Right ventricle myocardium superior (tissue), 1 donor: ENCODE measurements at places on chromosomes 4 and X. TPM values are rescaled to one million over a fixed set of nuclear protein-coding genes. Genes with fewer than 3 reads are reported as not detected.

Gene PGAM4
- total RNA-seq = not detected

Gene GCNA
- 2.2 TPM for total RNA-seq

Gene NEIL3
- total RNA-seq = not detected

Gene SMARCA1
- 27.5 TPM for total RNA-seq

Gene ANOS1
- total RNA-seq = 4.5 TPM

Gene POU3F4
- not detected for total RNA-seq

Gene GPR143
- not detected for total RNA-seq

Gene SSX2B
- total RNA-seq = not detected

Gene BST1
- total RNA-seq = 2.6 TPM

Gene CXCL8
- not detected for total RNA-seq

Gene GUCY1A1
- 82.5 TPM for total RNA-seq

Gene PITX2
- not detected for total RNA-seq

Gene MAGEE1
- total RNA-seq = 2.5 TPM

Gene IL1RAPL1
- 3.1 TPM for total RNA-seq

Gene TMEM154
- 1.9 TPM for total RNA-seq

Gene RBM47
- total RNA-seq = 2.4 TPM

Gene PRRG3
- 2.2 TPM for total RNA-seq

Gene STOX2
- total RNA-seq = 8.5 TPM

Gene UGT2B15
- not detected for total RNA-seq

Gene CORIN
- 65.0 TPM for total RNA-seq

Gene PDGFRA
- total RNA-seq = 29.8 TPM

Gene WDR19
- 8.4 TPM for total RNA-seq

Gene CCKAR
- not detected for total RNA-seq

Gene STATH
- total RNA-seq = not detected

Gene MAGEB2
- total RNA-seq = not detected

Gene UGT8
- 0.05 TPM for total RNA-seq

Gene CTAG1B
- total RNA-seq = not detected
